ENCODE measurements at places on chromosomes 6 and 20. TPM values are rescaled to one million over a fixed set of nuclear protein-coding genes. Genes with fewer than 3 reads are reported as not detected.

GRCh38 chr20:37574199-37574890 lies 46.7 kb upstream of the BLCAP start:
- no peak for DNase-seq
- H3K36me3 ChIP-seq = no peaks in the 10 kb centered on the region
- H3K4me1 ChIP-seq = no peaks in the 10 kb centered on the region

- no peak overlapping the region for H3K27ac ChIP-seq
- H3K36me3 ChIP-seq = no peaks in the 10 kb centered on the region
- DNase-seq = no peak
- no peak overlapping the region for H3K4me3 ChIP-seq
- no peaks in the 10 kb centered on the region for H3K27me3 ChIP-seq
These were observed 12.3 kb downstream of the OR2H2 start for GRCh38 chr6:29597184-29597583.

GRCh38 chr6:137387096-137387764 lies 107.0 kb downstream of the OLIG3 start:
- no peak overlapping the region for H3K4me3 ChIP-seq
- DNase-seq = no peak
- no peak overlapping the region for H3K27ac ChIP-seq
- H3K4me1 ChIP-seq = no peaks in the 10 kb centered on the region
- H3K36me3 ChIP-seq = no peaks in the 10 kb centered on the region

The NFATC2 gene
- polyA plus RNA-seq = 22.3 TPM

DNA sequence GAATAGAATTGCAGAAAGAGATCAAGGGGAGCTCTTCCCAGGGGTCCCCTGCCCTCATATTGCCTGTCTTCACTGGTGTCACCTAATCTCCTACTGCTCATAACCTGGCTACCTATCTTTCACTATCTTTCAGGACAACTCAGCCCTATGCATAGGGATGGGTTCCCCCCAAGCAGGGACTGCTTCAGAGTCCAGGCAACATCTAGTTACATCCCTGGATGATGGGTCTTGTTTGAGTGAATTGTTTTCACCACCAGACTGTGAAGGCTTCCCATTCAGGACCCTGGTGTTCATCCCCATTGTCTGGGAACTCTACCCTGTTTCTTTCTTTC lies 850 bp upstream of the HECA start:
- no peaks in the 10 kb centered on the region for H3K36me3 ChIP-seq
- H3K4me3 ChIP-seq = no peak overlapping the region
- no peak overlapping the region for H3K27ac ChIP-seq
- H3K27me3 ChIP-seq = no peaks in the 10 kb centered on the region
- no peak for DNase-seq

DNA sequence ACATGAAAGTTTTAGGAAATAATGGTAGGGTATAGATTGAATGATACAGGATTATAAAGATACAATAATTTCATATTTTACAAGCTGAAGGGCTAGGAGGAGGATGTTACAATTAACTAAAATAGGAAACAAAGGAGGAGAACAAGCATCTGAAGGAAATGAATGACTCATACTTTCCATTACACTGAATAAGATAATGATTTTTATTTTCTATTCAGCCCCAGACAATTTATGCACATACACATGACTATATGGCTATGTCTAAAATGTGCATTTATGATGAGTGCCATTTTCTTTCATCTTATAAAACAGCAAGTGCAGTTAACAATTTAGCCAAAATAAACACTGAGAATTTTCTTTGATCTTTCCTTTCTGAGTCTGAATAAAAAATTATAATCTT lies 994.6 kb upstream of the ADGRB3 start:
- no peaks in the 10 kb centered on the region for H3K4me1 ChIP-seq
- H3K36me3 ChIP-seq = no peaks in the 10 kb centered on the region
- H3K27me3 ChIP-seq = no peaks in the 10 kb centered on the region

- no peaks in the 10 kb centered on the region for H3K27me3 ChIP-seq
- H3K4me1 ChIP-seq = no peaks in the 10 kb centered on the region
- no peak for DNase-seq
- no peak overlapping the region for H3K4me3 ChIP-seq
These were observed 16.6 kb upstream of the LYRM2 start for GRCh38 chr6:89655122-89655521.

- H3K27me3 ChIP-seq = no peaks in the 10 kb centered on the region
- no peaks in the 10 kb centered on the region for H3K4me1 ChIP-seq
- H3K36me3 ChIP-seq = peaks cover 59% of the 10 kb centered on the region
- no peak overlapping the region for H3K4me3 ChIP-seq
- DNase-seq = no peak
These were observed 23.1 kb downstream of the PSMG4 start for GRCh38 chr6:3281631-3282475.
